ENCODE measurements at places on chromosomes 4 and X.

- DNase-seq = no peak
These were observed 97.6 kb upstream of the ARSJ start for GRCh38 chr4:114076899-114077570.

GRCh38 chr4:109648266-109648996 lies 54.8 kb downstream of the CASP6 start:
- DNase-seq = no peak

DNA sequence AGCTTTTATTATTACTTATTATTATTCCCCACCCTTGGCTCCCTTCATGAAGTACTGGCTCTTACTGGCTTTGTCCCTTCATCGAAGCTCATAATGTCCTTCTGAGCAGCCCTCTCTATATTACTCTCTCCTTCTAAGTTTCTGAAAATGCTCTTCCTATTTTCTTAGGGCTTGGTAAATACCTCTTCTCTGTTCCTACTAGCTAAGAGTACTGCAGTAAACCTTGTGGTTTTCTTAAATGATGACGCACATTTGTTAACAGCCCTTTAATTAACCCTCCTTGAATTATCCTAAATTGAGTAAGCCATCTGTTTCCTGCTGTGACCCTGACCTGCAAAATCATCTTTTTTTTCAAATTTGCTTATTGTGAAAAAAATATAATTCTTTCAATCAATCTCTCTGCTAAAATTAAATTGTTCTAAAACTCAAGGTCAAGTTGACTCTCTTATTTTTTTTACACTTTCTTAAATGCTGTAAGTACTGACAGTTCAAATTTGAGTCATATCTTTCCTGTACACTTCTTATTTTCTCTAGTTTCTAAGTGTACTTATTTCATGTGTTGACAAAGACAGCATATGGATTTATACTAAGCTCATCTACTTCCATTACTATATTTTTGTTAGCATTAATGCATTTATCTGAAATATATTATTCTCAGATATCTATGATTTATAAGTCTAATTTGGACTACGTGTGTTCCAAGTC lies 148.9 kb downstream of the ADAM29 start:
- no peak for DNase-seq

GRCh38 chr4:183345261-183345660 lies 23.0 kb upstream of the CLDN24 start:
- no peak for DNase-seq

DNA sequence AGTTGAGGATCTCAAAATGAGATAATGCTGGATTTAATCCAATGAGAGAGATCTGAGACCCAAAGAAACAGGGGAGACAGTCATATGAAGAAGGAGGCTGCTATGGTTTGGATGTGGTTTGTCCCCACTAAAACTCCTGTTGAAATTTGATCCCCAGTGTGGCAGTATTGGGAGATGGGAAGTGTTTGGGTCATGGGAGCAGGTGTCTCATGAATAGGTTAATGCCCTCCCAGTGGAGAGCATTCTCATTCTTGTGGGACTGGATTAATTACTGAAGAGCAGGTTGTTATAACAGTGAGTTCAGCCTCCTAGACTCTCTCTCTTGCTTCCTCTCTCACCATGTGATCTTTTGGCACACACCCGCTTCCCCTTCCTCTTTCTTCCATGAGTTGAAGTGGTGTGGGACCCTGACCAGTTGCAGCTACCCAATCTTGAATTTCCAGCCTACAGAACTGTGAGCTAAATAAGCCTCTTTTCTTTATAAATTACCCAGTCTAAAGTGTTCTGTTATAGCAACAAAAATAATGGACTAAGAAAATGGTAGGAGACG lies 70.3 kb downstream of the PPEF2 start:
- DNase-seq = no peak

GRCh38 chr4:57318703-57319102 lies 208.5 kb upstream of the IGFBP7 start:
- DNase-seq = no peak

GRCh38 chr4:147303174-147303872 lies 177.6 kb upstream of the EDNRA start:
- DNase-seq = no peak

DNA sequence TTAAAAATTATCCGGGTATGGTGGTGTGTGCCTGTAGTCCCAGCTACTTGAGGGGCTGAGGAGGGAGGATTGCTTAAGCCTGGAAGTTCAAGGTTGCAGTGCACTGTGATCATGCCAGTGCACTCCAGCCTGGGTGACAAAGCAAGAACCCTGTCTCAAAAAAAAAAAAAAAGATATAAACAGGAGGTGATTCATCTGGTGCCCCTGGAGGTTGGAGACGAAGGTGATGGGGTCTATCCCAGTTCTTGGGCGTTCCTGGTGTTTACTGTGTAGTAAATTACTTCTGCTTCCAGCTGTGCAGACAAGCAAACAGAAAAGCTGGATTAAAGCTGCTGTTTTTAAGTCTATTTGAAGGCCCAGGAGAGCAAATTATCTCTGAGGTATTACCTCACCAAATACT lies 19.9 kb downstream of the GPKOW start:
- no peak for DNase-seq

GRCh38 chr4:74158466-74159142 lies 686 bp downstream of the MTHFD2L start:
- DNase-seq = no peak

DNA sequence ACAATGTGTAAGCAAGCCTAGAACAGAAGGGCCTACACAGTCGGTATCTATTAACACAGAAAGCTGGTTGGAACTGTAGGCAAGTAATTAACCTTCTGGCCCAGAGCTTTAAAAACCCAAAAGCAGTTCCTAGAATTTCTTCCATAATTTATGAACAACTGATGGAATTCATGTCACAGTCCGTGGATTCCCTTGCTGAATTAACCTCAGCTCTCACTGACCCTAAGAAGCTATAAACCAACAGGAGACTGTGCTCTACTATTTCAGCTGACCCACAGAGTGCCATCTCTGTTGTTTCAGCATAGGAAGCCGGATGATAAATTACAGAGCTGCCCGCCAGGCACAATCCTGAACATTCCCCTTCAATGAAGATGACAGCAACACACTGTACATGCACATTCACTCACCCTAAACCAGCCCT lies 157.3 kb downstream of the PRDM5 start:
- no peak for DNase-seq

DNA sequence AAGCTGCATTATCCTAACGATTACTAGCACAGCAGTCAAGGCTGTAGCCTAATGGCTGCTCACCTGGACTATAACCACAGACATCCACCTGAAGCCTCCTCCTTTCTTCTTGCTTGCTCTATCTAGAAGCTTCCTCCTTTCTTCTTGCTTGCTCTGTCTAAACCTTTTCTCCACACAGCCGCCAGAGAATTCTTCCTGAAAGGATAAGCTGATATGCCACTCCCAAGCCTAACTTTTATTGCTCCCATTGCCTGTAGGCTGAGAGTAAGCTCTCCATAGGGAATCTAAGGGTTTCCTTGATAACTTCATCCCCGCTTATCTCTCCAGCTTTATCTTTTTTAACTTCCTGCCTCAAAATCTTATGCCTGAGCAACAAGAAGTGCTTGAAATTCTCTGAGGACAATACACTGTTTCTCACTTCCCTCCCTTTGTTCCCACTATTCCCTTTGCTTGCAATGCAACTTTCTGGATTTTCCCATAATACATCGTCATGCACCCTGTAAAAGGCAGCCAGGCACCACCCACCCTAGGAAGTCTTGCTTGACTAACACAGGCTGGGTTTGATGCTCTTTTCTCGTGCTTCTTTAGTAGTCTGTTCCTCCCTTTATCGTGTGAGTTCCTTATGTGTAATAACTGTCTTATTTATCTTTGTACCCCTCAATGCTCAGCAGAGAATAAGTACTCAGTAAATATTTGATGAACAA lies 1.4 kb upstream of the LRIT3 start:
- no peak for DNase-seq

DNA sequence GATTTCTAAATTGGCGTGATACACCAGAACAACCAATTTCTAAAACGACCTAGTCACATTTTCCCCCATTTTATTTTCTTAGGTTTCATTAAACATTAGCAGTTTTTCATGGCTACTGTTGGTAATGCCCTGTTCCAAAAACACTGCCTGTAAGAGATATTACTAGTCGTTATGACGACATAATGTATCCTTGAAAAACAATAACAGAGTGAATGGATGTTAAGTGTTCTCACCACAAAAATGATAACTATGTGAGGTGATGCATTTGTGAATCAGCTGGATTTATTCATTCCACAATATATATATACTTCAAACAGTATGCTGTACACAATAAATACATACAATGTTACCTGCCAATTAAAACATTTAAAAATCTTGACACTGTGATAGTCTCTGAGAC lies 1147.6 kb upstream of the PCDH10 start:
- DNase-seq = peak; percentile 5

GRCh38 chr4:173360587-173361221 lies 10.1 kb upstream of the SAP30 start:
- no peak for DNase-seq

- DNase-seq = no peak
These were observed 149.2 kb downstream of the STK32B start for GRCh38 chr4:5200513-5200912.

DNA sequence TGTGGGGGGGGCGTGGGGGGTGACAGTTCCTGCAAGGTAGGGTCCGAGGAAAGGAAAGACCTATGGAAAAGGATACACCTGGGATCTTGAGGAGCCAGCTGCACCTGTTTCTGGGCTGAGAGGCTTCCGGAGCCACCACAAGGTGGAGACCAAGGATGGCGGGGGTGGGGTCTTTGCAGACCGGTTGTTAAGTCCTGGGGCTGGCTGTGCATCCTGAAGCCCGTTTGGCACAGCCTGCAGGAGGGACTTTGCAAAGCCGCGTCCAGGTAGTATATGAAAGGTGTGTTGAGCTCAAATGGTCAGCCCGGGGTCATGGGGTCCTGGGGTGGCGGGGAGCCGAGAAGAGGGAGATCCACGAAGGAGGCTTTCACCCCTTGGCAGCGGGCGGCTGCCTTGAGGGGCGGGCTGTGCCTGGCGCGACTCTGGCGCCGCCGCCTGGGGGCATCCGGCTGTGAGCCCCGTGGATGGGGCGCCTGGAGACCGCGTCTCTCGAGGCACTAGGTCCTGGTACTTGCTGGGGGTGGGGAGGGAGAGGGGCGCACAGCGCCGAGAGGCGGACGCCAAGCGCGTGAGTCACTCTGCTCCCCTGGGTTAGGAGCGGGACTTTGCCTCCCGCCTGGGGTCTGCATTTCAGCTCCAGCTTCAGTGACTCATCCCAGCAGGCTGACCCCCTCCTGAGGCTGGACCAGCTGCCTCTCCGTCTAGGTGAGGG lies 58.2 kb upstream of the DYNLT3 start:
- DNase-seq = no peak

GRCh38 chr4:74534121-74534520 lies 89.2 kb downstream of the AREG start:
- no peak for DNase-seq

Data from SW 1271 (cell line).